NCI-H524 (cell line): ENCODE measurements at places on chromosomes 16 and 17.

DNA sequence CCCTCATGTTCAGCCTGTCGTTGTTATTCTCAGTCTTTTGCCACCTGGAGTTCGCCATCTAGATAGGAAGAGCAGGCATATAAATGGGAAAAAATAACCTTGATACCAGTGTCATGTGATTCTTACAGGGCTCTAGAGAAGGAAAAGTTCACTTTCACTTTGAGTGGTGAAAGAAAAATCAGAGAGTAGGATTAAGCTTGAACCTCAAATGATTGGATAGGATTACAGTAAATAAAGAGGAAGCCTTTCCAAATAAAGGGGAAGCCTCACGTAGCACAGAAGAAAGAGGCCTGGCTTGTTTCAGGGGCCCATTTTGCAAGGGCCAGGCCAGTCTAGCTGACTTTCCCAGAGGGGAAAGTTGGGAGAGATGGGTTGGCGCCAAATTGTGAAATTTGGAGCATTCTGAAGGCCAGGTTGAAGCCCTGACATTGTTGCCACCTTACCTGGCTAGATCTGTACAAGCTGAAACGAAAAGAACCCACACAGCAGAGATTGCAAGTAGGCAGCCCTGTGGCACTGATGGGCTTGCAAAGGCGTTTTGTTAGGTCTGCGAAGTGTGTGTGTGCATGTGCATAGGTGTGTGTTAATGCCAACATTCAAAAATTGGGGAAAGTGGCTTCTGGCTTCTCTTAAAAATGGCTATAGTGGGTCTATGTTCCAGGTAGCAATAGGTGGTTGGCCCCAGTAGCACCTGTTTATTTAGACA is 38.8 kb downstream of the TMC6 start:
- DNase-seq: no peak

GRCh38 chr16:73047221-73047535 is 750 bp downstream of the ZFHX3 start:
- no peak for DNase-seq

GRCh38 chr16:47705266-47705665 is 244.1 kb downstream of the PHKB start:
- DNase-seq: no peak

GRCh38 chr16:85899444-85899843 is 482 bp downstream of the IRF8 start:
- DNase-seq: no peak

DNA sequence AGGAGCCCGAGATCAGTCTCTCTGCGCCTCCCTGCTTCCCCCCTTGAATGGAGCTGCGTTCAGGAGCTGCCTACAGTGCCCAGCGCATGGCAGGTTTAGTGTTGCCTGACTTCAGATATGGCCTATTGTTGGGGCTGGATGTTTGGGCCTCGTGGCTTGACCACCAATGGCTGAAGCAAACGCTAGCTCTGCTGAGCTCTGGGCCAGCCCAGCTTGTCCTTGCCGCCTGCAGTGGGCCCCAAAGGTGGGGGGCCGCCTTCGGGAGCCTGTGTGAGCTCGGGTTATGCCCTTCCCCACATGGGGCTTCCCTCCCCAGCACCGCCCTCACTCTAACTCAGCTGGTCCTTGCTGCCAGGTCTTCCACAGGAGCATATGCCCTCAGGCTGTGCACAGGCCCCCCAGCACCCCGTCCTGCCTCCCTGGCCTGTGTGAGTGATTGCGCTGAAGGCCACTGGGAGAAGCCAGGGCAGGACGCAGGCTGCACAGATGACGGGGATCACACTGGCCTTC is 2.0 kb upstream of the METTL26 start:
- no peak for DNase-seq

DNA sequence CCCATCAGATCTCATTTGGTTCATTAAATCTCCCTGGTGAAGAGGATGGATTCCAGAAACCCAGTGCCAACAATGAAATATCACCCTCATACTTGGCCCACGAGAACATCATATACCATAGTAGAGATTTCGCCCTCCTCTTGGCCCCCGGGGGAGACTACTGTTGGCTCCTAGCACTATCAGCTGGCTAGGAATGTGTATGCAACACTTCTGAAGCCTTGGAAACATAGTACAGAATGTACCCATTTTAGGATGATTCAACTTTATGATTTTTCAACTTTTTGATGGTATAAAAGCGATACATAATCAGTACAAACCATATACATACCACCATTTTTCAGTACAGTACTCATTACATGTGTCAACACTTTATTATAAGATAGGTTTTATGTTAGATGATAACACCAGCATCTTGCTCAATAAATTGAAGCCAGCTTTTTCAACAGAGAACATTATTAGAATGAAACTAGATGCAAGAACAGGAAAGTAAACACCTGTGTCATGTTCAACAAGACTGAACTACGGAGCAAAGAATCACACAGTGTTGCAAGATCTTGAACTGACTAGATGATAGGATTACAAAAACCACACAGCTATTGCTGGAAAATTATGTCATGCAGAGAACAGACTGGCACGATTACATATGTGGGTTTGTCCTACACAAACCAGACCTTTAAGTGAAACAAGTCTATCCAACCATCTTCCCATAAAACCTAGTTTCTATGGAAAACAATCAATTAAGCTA is 17.2 kb downstream of the RSL1D1 start:
- no peak for DNase-seq

DNA sequence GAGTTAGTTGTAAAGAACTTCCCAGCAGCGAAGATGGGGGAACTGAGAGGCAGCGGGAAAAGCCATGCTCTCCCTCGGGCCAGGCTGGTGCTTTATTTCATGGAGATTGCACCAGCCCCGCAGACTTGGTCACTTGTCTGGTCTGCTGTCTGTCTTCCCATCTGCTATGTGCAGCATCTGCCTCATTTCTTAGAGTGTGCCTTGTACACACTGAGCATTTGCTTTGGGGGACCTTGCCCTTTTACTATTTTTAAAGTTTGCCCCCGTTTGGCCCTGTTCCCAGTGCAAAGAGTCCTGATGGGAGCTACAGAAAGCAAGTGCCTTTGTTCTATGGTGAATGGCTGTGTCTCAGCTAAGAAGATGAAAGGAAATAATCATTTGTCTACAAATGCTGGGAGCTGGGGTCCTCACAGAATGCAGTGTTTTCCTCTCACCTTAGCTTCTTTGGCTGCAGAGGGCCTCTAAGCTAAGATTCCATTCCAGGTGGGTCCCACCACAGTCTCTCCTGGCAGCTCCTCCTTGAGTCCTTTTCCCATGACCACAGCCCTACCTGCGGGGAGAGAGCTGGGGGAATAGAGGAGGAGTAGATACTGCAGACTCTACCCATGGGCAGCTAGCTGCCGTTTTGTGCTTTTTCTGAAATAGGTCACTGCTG is 25.1 kb upstream of the CNOT1 start:
- DNase-seq: no peak

GRCh38 chr16:77890075-77890474 is 101.7 kb downstream of the VAT1L start:
- no peak for DNase-seq

- no peak for DNase-seq
Measured at GRCh38 chr17:3979290-3979611, 15.0 kb upstream of the ATP2A3 start.

DNA sequence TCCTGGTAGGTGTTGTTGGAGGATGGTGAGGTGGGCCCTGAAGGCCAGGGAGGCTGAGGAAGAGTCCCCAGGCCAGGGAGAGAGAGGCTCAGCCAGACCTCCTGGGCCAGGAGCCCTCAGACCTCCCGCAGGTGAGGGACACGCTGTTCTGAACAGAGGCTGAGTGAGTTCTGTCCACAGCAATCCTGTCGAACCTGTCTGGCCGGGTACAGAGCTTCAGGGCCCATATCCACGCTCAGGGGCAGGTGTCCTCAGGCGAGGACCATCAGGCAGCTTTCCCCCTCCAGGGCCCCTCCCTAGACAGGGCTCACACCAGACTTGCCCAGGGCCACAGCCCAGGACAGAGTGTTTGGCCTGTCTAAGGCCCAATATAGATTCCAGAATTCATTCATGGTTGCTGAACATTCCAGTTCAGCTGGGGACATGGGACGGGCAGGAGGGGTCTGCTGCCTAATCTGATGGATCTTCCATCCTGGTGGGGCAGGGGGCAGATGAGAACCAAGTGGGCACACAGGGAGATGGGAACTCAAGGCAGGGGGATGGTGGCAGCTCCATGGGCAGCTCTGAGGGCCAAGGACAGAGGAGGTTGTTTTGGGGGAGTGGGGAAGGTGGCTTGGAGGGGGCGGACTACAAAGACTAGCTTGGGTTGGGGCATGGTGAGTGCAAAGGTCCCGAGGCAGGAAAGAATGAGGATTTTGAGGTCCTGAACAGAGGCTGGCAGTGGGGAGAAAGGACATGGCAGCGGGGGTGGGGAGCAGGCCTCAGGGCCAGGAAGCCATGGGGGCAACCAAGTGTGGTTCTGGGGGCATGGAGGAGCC is 23.4 kb upstream of the MPRIP start:
- DNase-seq: no peak

DNA sequence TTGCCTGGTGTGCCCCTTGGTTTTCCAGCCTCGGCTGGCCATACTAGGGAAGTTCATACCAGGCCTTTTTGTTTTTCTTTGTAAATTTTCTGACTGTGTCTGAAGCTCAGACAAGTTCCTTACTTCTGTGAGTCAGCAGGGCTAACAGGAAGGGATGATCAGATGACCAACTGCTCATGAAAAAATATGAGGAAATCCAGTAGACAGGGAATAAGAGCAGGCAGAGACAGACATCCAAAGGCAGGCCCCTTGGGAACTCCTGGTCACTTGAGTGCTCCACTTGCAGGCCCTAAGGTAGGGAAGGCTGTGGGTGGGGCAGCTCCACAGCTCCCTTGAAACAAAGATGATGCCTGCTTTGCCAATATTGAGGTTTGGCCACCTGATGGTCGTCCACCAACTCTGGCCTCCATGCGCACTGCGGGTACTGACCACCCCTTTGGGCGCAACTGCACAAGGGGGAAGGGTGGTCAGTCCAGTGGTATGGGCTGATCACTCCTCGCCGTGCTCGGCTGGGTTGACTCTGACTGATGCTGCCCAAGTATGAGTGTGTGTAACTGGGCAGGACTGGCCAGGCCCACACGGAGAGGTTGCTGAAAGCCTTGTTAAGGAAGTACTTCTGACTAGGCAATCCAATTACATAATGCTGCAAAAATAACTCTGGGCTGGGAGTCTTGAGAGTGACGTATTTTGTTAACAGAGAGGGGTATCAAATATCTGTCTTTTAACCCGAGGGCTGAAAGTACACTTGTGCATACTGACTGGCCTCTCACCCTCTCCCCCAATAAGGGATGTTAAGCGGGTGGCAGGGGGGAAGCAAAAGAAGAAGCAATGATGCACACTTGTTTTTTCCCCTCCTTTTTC is 20.8 kb upstream of the ZFHX3 start:
- DNase-seq: no peak

DNA sequence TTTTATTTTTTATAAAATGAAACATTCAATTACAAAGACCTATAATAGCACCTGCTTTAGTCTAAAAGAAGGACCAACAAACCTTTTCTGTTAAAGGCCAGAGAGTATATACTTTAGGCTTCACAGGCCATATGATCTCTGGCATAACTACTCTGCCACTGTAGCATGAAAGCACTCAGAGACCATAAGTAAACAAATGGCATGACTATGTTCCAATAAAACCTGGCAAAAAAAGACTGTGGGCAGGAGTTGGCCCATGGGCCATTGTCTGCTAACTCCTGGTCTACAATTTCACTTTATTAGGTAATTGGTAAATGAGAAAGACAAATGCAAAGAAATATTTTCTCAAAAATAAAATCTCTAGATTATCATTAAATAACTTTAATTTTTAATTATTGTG is 14.9 kb downstream of the CEP112 start:
- no peak for DNase-seq

DNA sequence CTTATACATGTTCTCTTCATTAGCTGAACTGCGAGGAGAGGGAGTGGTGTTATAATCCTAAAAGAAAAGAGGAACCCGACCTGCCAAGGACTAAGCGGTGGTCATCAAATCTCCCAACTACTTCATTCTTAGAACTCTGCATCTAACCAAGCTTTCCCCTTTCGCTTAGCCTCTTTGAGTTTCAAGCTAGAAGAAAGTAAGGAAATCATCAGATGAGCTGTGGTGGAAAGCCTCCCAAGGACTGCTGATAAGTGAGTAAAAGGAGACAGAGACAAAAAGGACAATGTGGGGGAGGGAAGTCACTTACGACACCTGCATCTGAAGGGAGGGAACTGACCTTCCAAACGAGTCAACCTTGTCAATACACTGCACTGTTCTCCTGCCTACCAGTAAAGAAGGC is 121.3 kb downstream of the TRIM37 start:
- no peak for DNase-seq

- DNase-seq: no peak
Measured at GRCh38 chr16:10618710-10619209, 38.4 kb upstream of the EMP2 start.

DNA sequence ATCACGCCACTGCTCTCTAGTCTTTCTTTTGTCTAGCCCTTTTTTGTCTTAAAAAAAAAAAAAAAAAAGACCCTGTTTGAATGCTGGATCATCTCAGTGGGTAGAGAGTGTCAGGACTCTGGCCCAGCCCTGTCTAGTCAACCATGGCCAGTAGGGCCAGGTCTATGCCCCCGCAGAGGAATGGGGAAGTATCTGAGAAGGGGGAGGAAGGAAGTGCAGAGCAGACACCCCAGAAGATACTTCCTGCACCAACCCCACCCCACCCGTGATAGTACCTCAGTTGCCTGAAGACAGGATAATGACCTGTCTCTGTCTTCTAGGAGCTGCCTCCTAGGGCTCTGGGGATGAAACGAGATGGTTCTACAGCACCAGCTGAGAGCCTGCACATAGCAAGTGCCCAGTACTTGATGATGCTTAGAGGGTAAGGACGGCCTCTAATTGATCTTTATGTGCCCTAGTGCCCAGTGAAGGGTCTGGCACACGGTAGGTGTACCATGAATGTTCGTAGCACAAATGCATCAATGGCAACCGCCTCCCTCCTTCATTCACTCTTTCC is 55.4 kb downstream of the ABAT start:
- DNase-seq: no peak

DNA sequence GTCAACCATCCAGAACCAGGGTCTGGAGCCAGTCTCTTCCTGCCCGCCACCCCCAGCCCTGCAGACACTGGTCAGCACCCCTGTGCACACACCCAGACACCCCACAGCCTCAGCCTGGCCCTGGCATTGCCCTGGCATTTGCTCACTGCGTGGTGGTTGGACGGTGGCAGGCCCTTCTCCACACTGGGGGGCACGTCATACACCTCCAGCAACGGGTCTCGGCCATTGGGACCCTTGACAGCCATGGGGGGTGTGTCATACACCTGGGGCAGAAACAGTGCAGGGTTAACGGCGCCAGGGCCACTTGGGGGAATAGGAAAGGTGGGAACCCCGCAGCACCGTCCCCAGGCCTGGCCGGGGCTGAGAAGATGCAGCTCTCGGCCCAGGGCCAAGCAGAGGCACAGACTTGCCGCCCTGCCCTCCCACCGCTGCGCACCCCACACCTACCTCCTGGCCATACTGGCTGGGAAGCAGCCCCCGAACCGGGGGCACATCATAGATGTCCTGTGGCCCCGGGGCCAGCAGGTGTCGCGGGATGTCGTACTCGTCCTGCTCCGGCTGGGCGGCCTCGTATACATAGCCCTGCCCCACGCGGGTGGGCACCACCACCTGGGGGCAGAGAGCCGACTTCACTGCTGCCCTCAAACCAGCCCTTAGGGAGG is 14.6 kb downstream of the BCAR1 start:
- DNase-seq: no peak
